ENCODE measurements at places on chromosomes 16 and 17.

GRCh38 chr16:86925067-86925791, 346.9 kb downstream of the FOXL1 start:
- DNase-seq: no peak

DNA sequence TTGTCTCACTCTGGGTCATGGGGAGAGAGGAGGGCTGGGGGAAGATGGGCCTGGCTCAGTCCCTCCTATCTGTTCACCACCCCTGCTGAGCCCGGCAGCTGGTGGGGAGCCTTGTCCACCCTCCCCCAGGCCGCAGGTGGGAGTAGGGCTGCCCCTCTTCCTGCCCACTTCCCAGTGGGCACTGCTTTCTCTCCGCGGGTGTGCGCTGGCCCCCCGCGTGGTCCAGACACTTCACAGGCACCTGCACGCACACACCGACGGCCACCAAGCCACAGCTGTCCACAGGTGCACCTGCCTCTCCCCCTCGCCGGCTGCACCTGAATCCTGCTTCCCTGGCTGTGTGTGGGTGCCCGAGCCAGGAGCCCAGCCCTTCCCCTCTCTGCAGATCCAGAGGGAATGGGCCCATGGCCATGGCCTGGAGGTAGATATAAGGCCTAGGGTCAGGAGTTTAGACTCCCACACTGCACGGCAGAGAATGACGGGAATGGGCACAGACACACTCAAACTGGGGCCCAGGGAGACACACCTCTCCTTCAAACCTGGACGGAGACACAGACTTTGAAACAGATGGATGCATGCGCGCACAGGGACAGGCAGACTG, 2.0 kb downstream of the NHERF2 start:
- DNase-seq: no peak

DNA sequence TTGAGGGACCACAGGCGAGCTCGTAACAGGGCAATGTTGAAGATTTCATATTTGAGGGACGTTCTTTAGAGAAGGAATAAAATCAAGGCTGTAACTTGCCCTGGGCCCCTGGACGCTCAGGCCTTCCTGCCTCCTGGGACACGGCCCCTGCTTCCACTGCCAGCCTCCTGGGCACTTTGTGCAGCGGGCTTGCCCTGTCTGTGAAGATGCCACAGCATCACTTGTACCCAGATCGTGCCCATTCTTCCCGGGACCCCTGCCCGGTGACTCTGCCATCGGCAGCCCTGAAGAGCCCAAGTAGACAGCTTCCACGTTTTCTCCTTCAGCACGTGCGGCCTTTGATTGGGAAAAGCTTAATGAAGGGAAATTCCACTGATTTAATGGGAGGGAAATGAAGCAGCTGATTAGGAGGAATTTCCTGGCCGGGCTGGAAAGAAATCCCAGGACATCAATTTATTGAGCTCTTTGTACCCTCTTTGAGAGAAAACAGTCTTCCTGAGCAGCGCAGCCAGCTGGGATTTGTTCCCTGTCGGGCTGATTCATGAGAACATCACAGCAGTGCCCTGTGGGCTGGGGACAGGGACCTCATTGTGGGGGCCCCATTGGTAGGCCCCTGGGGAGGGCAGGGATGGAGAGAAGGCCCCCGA, 71.5 kb downstream of the CRISPLD2 start:
- DNase-seq: no peak

DNA sequence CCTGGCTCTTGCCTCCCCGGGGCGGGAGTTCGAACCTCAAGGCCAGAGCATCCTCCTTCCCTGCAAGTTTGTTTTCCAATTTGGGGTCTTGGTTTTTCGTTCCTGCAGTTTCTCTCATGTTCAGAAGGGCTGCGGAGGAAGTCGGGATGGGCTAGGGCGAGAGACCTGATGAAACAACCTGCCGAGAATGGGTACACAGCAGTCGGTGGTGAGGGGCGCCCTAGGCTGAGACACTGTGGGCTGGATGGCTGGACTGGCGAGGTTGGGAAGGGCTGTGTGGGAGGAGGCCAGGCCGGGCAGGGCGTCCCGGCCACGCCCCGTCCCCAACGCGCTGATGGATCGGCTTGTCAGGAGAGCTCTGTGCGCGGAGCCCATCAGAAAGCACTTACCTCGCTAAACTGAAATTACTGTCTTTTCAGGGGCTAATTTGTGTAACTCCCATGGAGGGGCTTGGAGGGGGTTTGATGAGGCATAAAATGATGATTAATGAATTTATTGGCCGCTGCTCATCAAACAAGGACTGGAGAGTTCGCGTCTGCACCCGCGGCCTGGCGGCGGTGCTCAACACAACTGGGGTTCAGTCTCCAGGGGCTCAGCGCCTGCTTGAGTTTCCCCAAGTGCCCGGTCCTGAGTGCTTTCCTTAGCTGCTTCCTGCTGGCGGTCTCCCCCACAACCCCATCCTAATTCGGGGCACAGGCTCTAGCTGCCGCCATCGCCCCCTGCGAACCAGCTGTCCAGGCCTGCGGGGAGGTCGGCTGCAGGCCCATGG, 9.0 kb downstream of the IRX5 start:
- no peak for DNase-seq

- DNase-seq: no peak
These were observed 76.4 kb downstream of the GPR139 start for GRCh38 chr16:19997264-19997663.

DNA sequence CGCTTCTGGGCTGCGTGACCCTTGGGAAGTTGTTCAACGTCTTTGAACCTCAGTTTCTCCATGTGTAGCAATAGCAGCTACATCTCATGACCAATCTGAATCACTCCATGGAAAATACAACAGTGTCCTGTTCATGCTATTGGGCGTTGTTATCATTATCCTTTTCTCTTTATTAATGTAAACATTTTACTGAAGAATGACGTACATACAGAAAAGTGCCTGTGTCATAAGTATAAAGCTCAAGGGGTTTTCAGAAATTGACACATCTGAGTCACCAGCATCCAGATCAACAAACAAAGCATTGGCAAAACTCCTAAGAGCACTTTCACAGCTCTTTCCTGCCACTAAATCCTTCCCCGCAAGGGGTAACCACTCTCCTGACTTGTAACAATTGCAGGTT, 438.4 kb downstream of the XYLT1 start:
- DNase-seq: no peak

DNA sequence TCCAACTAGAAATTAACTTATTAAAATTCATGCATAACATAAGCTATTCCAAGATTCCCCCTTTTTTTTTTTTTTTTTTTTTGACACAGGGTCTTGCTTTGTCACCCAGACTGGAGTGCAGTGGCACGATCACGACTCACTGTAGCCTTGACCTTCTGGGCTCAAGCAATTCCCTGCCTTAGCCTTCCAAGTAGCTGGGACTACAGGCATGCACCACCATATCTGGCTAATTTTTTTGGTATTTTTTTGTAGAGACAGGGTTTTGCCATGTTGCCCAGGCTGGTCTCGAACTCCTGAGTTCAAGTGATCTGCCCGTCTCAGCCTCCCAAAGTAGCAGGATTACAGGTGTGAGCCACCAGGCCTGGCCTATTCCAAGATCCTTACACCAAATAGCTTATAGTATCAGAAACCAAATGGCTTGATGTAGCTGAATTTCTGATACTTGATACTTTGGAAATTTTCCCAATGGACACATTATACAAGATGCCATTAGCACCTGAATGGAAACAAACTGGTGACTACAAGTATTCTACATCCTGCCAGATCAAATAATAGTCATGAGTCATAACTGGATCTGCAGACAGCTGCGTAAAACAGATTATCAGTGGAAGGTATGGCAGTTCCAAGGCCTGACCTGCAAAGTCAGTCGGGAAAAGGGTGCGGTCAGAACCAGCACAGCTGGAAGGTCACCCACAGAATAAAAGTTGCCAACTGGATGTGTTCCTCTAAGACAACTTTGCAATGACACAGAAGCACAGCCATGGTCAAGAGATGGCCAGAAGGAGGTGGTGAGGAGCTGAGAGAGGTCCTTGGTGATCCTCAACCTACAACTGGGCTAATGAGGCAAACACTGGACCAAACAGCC, 14.5 kb downstream of the TUBG1 start:
- DNase-seq: no peak

DNA sequence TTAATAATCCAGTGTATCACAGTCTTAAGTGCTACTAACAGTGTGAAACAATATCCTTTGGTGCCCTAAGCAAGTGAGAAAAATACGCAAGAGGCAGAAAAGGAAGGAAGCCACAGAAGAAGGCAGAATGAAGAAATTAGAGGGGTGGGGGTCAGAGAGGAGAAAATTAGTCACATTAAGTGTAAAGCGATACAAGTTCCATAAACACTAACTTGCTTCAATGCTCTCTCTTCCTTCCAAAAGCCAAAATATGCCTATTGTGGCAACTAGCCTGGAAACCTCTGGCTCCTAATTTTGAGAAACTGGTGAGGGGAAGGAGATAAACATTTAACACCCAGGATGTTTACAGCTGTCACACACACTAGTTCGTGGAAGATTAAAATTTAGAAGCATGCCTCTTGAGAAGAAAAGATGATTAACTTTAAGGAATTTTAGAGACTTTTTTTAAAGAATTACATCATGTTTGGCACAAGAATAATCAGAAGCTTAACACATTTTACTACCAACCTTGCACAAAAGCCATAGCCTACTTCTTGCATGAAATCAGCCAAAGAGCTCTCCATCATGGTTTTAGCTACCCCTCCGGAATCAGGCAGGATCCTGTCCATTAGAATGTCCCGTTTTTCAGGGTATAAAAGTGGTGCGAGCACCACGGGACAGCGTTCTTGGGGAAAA, 44.7 kb downstream of the CNOT1 start:
- DNase-seq: no peak

DNA sequence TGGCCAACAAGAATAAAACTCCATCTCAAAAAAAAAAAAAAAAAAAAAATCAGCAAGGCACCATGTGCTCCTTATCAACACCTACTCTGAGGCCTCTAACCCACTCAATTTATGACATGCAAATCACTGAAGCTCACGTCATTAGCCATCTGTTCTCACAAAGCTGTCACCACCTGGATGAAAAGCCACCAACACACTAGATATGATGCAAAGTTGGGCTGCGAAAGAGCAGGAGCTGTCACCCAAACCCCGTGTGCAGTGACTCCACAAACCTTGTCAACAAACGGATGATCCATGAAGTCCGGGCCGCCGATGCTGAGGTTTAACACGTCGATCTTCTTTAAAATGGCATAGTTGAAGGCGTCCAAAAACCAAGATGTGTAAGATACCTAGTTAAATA, 25.3 kb downstream of the MBTPS1 start:
- DNase-seq: no peak

- DNase-seq: no peak
These were observed 34.1 kb upstream of the ELAC2 start for GRCh38 chr17:13051915-13052314.

DNA sequence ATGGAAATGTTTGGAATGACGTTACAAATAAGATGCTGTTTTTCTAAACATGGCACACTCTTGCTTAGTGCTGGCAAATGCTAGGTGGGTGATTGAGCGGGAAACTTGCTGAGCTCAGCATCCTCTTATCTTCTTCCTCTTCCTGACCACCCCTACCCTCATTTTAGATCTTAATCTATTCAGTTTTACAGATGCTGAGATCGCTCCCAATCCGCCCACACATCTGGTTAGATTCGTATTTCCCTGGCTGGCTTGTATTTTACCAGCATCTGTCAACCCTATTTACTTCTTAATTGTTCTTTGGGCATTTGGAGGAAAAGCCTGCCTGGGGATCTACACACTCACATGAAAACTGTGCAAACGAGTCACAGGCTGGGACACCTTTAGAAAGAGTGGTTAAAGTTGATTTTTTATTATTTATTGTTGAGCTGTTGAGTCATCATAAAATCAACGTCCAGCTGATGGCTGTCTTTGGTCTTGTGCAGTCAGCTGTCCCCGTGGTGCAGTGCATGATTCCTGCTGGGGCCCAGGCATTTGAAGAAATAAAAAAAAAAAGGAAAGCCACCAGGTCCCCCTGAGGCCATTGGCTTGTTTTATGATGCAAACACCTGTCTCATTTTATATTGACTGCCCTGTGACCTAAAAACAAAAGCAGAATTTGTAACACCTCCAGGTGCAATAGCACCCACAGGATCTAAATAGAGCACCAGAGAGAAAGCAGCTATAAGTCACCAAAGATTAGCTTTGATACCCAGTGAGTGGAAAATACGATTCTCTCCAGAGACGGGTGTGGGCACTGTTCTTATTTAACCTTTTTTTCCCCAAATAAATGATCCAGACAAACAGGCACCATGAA, 258.6 kb downstream of the HS3ST3B1 start:
- no peak for DNase-seq

GRCh38 chr17:13460261-13461000, 141.3 kb downstream of the HS3ST3A1 start:
- no peak for DNase-seq

GRCh38 chr17:58324409-58325288, 3.9 kb downstream of the TSPOAP1 start:
- no peak for DNase-seq

Data from activated naive CD8-positive, alpha-beta T cell treated with anti-CD3 and anti-CD28 coated beads, Interleukin-2, amount 50 U/mL, for 24 hours (primary cell).